AG04450 (cell line): ENCODE measurements at places on chromosomes 1 and 21. TPM values are rescaled to one million over a fixed set of nuclear protein-coding genes. Genes with fewer than 3 reads are reported as not detected.

GRCh38 chr1:15849775-15850324 is 2.3 kb downstream of the SPEN start:
- no peak for DNase-seq

DNA sequence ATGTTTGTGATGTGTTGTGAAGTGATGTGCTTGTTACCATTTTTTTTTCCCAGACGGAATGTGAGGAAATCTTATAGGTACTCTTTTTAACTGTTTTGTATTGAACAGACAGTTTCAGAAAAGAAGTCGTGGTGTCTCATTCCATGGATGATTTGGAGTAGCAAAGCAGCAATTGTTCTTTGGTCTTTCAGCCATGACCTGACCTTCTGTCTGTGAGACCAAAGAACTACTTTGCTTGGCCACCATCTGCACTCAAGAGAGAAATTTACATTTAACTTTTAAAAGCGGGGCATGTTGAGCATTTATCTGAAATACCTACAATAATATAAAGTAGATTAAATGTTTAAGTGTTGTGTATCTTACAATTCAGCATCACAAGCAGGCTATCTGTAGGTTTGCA is 90.2 kb downstream of the SDCCAG8 start:
- no peak for DNase-seq

DNA sequence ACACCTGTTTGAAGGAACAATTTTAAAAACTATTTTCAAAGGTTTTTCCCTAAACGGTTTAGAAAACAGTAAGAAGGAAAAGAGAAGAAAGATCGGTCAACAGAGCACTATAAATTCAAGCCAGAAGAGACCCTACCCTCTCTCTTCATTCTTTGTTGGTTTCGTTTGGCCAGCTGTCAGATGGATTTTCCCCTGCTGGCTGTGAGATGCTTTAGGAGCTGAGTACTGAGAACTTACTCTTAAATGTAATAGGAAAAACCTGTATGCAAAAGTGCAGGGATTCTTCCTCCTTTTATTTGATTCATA is 1.3 kb upstream of the TXNIP start:
- no peak for DNase-seq

DNA sequence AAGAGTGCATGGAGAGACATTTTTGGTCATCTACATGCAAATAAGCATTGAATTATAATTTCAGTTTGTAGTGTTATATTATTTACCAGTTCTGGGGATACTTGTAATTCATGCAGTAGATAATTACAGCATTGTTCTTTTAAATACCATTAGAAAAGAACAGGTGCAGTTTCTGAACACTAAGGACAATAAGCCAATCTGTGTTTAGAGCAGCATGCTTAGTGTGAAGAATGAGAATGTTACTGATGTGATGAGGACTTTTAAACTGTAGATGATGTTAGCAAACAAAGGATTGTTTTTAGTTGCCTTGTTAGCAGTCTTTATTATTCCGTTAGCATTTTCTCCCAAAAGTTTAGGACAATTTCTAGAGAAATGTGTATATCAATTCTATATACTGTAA is 348.3 kb downstream of the BRINP3 start:
- DNase-seq, result no peak

GRCh38 chr21:25752416-25752815 is 17.6 kb downstream of the GABPA start:
- DNase-seq, result no peak

GRCh38 chr1:54886724-54887664 is at the start of gene DHCR24:
Gene DHCR24, minus strand, starts transcription at chr1:54887195. Its CDS starts 76 bp downstream, at chr1:54887119.
- DNase-seq, result no peak

GRCh38 chr21:36237441-36237840 is 80.8 kb downstream of the DOP1B start:
- no peak for DNase-seq

The CRNN gene
- polyA plus RNA-seq, result not detected in 2 replicates

The NVL gene
- polyA plus RNA-seq, result 14.6 and 18.8 TPM in 2 replicates

The PPP1R15B gene
- polyA plus RNA-seq, result 25.4 and 28.4 TPM in 2 replicates
